Activated CD4-positive, alpha-beta T cell treated with anti-CD3 and anti-CD28 coated beads for 1 hour (primary cell): ENCODE measurements at places on chromosomes 5 and 9.

GRCh38 chr5:94645053-94645452 lies 26.6 kb downstream of the SLF1 start:
- no peak for DNase-seq

- DNase-seq, result no peak
Observed at GRCh38 chr5:40141418-40141817, 538.3 kb upstream of the PTGER4 start.

- DNase-seq, result no peak
Observed at GRCh38 chr5:29161399-29162291, 2031.8 kb upstream of the CDH6 start.

DNA sequence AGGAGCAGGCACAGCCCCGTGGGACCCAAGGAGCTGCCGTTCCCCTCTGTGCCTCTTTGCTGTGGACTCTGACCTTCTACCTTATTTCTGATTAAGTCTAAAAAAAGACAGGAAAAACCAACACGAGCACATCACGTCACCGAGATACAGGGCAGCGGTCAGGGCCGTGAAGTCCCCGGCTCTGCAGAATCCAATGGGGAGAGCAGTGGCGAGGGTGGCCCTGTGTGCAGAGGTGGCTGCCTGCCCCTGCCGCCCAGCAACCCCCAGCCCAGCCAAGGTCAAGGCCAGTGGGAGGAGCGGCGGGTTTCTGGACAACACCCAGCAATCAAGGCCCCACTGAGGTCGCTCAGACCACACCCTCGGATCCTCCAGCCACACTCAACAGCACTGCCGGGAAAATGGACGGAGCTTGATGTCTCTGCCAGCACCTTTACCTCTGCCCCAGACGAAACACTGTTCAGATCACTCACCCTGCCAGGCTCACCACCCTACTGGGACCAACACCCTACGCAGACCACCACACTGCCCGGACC lies 32.7 kb upstream of the SLC9A3 start:
- DNase-seq, result no peak
